Stomach (tissue), 19 donors: ENCODE measurements at places on chromosomes 2 and 18. TPM values are rescaled to one million over a fixed set of nuclear protein-coding genes. Genes with fewer than 3 reads are reported as not detected.

The ABCA12 gene
- not detected for polyA plus RNA-seq

The ZBTB7C gene
- polyA plus RNA-seq, result 12.8 TPM

The TMEM237 gene
- polyA plus RNA-seq, result 4.3 TPM

DNA sequence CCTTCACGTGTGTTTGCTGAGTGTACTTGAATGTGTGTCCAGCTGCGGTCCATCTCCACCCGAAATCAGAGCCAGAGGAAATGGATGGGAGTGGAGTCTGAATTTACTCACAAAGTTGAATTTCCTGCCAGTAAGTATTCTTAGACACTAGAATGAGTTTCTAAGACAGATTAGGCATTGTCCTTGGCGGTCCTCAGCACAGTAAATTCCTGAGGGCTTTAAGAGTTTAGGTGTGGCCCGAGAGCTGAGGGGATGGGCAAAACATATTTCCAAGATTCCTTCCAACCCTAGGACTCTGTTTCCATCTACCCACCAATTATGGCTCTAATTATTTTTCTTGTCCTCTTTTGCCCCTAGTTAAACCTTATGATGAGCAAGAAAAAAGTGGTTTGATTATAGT lies 90.3 kb upstream of the PHLPP1 start:
- DNase-seq, result peak; percentile 81

GRCh38 chr2:36351736-36352349 lies 3.7 kb upstream of the CRIM1 start:
- peak; percentile 80 for DNase-seq

DNA sequence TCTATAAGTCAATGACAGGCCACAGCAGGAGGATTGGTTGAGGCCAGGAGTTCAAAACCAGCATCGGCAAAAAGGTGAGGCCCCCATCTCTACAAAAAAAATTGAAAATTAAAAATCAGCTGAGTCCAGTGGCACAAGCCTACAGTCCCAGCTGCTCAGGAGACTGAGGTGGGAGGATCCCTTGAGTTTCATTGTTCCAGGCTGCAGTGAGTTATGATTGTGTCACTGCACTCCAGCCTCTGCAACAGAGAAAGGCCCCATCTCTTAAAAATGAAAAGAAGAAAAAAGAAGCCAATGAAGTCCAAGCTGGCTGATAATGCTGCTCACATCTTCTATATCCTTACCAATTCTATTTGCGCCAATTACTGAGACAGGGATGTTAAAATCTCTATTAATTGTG lies 39.1 kb downstream of the MRPS5 start:
- DNase-seq, result no peak

DNA sequence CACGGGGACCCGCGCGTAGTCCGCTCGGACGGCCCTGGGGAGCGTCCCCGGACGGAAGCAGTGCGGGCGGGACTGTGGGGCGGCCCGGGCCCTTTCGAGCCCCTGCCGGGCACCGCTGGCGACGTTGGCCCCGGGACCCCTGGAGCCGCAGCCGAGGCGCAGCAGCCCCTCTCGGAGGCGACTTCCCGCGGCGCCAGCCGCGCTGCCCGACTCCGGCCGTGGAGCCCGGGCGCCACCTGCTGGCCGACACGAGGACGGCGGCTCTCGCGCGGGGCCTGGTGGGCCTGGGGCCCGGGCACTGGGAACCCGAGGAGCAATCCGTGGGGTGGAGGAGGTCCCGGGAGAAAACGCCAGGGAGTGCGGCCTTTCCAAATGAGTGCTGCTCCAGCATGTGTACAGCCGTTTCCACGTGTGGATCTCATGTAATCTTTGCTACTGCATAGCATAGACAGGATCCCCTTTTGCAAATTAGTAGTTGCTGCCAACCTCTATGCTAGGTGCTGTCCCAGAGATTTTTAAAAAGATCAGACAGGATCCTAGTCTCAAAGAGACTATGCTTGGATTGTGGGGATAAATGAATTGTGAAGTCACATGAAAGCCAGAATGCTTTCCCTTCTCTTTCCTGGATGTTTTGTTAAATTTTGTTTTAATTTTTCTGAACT lies 4.0 kb downstream of the ID2 start:
- DNase-seq, result peak; percentile 77

DNA sequence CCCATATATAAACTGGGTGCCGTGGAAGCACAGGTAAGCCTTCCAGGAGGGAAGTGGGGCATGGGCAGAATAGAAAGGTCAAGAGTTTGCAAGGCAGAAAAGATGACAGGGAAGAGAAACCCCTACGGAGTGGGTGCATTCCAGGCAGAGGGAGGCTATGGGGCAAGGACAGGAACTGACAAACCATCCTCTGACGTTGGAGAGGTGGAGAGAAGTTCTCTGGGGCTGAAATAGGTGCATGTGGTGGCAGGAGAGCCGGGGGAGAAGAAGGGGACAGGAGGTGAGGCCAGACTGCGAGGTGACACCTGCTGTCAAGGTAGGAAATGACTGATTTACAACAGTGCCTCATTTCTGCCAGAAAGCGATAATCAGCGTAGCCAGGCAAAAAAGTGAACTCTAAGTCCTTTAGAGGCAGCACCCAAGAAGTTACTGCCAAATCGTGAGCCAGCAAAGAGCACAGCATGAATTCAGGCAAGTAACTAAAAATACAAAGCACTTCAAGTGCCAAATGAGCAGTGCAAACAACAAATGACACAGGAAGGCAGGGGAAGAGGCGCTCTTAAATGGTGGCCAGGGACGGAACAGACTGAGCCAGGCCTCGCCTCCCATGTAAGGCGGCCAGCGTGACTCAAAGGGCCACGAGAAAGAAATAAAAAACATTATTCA lies 113.3 kb upstream of the ACVR1C start:
- no peak for DNase-seq
